ENCODE measurements at places on chromosomes 5 and 9. TPM values are rescaled to one million over a fixed set of nuclear protein-coding genes. Genes with fewer than 3 reads are reported as not detected.

The PCDHB10 gene
- total RNA-seq: 0.54 TPM

DNA sequence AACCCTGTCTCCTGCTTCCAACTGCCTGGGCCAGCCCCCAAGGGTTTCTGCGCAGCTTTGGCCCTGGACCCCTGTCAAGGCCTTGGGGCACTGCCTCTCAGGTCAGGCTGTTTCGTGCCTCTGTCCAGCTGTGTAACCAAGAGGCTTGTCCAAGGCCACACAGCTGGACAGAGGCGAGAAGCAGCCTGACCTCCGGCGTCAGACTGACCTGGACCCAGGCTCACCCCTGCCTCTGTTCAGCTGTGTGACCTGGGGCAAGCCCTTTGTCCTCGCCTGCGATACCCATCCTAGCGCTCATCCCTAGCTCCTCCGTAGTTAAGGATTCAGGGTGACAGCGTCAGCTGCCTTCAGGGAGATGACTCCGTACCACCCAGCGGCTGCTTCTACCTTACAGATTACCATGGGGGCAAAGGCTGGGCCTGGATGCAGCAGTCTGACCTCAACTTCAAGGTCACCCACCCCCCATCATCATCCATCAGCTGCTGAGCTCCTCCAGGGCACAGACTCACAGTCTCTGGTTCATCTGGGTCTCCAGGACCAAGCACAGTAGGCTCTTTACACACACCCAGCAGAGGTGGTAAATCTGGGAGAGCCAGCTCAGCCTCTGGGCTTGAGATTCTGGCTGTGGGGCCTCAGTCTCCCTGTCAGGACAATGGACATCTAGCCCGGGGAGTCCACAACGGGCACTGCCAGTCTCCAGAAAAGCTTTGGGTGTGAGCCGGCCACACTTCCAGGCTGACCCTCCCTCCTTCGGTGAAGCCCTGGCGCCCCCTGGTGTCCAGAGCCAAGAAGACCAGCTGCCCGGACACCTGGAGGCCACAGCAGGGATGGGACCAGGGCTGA lies 7.9 kb downstream of the AK1 start:
- peaks cover 11% of the 10 kb centered on the region for H3K4me1 ChIP-seq
- no peaks in the 10 kb centered on the region for H3K36me3 ChIP-seq
- H3K4me3 ChIP-seq: no peak overlapping the region
- no peaks in the 10 kb centered on the region for H3K27me3 ChIP-seq
- peak overlapping the region; percentile 13 for H3K27ac ChIP-seq
- peak; percentile 85 for DNase-seq

The HMCN2 gene
- 61.7 TPM for total RNA-seq

The PCDHGA5 gene
- total RNA-seq: 1.6 TPM

DNA sequence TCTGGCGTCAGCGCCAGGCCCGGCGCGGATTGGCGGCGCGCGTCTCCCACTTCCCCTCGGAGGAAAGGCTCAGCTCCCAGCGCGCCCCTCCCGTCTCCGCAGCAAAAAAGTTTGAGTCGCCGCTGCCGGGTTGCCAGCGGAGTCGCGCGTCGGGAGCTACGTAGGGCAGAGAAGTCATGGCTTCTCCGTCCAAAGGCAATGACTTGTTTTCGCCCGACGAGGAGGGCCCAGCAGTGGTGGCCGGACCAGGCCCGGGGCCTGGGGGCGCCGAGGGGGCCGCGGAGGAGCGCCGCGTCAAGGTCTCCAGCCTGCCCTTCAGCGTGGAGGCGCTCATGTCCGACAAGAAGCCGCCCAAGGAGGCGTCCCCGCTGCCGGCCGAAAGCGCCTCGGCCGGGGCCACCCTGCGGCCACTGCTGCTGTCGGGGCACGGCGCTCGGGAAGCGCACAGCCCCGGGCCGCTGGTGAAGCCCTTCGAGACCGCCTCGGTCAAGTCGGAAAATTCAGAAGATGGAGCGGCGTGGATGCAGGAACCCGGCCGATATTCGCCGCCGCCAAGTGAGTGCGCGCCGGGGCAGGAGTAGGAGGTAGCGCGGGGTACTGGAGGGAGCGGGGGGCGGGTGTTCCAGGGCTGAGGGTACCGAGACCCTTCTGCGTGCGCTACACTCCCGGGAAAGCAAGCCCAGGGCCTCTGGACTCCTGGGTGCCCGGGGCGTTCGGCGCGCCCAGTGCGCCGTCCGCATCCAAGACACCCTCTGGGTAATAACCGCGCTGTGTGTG lies at the start of gene MSX2:
MSX2 (plus strand) TSS at position 99 of the 777 bp plus-strand sequence; CDS start at position 177, 78 bp downstream.
- no peaks in the 10 kb centered on the region for H3K4me1 ChIP-seq
- peak; percentile 91 for DNase-seq
- peak within 1 kb of the TSS; percentile 53 for H3K27ac ChIP-seq
- peak within 1 kb of the TSS; percentile 20 for H3K4me3 ChIP-seq
- H3K36me3 ChIP-seq: no peaks in the 10 kb centered on the region

DNA sequence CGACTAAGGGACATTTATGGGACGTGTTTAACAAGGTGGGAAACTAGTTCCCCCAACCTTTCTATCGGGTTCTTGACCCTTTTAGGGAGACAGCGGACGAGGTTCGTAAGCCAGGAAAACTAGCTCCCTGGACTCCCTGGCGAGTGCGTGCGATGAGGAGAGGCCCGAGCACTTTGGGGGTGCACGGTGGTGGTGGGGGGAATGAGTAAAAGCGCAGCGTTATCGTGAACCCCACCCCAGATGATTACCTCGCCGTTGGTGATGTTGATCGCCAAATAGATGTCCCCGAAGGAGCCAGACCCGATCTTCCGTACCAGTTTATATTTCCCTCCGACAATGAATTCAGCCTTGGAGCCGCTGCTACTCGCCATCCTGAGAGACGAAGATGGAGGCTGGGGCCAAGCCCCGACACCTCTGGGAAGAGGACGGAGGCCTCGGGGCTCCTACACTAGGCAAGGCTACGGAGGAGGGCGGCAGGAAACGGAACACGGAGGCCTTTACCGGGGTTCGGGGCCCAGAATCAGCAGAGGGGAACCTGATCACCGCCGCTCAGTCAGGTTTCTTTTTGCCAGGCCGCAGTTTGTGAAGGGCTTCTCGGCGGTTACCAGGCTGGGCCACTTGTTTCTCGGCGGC lies 529 bp downstream of the CSNK1A1 start:
- peaks cover 22% of the 10 kb centered on the region for H3K36me3 ChIP-seq
- no peaks in the 10 kb centered on the region for H3K27me3 ChIP-seq
- peak overlapping the region; percentile 62 for H3K4me3 ChIP-seq
- peaks cover 8% of the 10 kb centered on the region for H3K4me1 ChIP-seq

The LHX3 gene
- not detected for total RNA-seq

The TXN gene
- total RNA-seq: 226 TPM

DNA sequence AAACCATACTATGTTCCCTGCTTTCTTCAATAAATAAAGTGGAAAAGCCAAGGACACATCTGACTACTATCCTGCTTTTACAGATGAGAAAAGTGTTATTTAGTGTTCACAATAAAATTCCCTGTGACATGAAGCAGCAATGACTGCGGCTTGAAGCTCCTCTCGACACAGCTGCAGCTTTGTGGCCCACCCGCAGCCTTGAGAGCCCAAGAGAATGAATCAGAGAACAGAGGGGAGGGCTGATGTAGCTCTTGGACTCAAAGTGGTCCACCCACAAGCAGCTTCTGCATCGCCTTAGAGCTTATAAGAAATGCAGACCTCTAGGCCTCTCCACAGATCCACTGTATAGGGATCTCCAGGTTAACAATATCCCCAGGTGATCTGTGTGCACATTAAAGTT lies 181.3 kb upstream of the GNA14 start:
- no peaks in the 10 kb centered on the region for H3K4me1 ChIP-seq
- no peak overlapping the region for H3K27ac ChIP-seq
- no peaks in the 10 kb centered on the region for H3K27me3 ChIP-seq
- H3K4me3 ChIP-seq: no peak overlapping the region
- DNase-seq: no peak
- no peaks in the 10 kb centered on the region for H3K36me3 ChIP-seq

DNA sequence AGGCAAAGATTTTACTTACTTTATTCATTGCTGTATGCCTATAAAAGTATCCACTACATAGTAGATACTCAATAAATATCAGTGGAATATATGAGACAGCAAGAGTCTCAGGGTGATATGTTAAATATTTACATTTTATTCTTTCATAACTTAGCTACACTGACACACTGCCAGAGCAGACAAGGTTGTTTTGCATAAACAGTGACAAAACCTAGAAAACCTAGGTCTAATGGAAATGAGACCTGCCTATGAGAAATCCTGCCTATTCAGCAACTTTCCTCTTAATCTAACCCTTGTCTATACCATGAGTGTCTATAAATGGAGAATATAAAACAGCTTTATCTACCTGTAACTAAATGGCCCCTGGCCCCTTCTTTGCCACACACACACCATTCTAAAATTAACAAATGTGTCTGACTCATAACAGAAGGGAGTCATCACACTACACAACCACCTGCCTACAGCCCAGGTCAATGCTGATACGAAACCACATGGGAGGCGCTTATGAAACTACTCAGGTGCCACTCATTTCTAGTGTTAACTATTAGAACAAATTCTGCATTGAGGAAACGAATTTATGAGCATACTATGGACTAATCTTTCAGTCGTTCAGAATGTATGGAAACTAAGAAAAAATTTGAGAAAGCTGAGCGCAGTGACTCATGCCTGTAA lies 60.3 kb downstream of the UBAP2 start:
- no peak for DNase-seq
- no peak overlapping the region for H3K4me3 ChIP-seq
- no peaks in the 10 kb centered on the region for H3K4me1 ChIP-seq
- peaks cover 37% of the 10 kb centered on the region for H3K36me3 ChIP-seq
- no peak overlapping the region for H3K27ac ChIP-seq

The HAVCR2 gene
- 9.9 TPM for total RNA-seq

DNA sequence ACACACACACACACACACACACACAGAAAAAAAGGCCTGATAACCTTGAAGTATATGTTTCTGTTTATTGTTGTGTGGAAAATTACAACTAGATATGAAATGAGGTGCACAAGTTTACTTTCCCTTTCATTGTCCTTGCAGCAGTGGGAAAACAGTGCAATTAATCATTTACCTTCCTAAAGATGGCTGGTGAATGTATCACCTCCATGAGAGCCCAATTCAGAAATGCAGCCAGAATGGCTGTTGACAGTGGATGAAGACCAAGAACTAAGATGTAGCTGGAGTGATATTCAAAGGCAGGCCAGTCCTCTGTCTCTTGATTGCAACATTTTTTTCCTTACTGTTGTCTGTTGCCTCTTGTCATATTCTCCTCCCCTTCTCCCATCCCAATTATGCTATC lies 49.6 kb upstream of the EIF4EBP3 start:
- DNase-seq: no peak
- H3K36me3 ChIP-seq: no peaks in the 10 kb centered on the region
- no peak overlapping the region for H3K27ac ChIP-seq
- no peak overlapping the region for H3K4me3 ChIP-seq

The SPATA31A3 gene
- not detected for total RNA-seq

DNA sequence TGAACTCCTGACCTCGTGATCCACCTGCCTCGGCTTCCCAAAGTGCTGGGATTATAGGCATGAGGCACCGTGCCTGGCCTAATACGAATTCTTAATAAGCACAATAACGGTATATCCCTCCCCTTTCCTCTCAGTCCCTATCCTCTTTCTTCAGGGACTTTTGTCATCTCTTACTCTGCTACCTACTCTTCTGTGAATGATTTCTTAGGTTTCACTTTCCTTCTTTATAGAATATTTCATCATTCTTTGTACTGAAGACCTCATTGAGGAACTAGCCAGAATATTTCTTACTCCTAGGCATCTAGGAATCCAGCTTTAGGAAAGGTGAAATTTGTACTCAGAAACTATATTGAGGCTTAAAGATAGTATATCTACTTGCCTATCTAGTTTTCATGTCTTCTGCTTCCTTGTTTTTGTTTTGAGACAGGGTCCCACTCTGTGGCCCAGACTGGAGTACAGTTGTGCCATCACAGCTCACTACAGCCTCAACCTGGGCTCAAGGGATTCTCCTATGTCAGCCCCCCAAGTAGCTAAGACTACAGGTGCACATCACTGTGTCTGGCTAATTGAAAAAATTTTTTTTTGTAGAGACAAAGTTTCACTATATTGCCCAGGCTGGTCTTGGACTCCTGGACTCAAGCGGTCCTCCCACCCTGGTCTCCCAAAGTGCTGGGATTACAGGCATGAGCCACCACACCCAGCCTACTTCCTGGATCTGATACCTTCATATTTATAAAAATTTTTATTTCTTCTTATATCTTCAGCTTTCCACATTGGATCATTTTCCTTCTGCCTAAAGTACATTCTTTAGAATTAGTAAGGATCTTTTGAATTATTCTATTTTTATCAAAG lies 69.7 kb downstream of the GPBP1 start:
- H3K27me3 ChIP-seq: no peaks in the 10 kb centered on the region
- no peak overlapping the region for H3K4me3 ChIP-seq
- no peak for DNase-seq

DNA sequence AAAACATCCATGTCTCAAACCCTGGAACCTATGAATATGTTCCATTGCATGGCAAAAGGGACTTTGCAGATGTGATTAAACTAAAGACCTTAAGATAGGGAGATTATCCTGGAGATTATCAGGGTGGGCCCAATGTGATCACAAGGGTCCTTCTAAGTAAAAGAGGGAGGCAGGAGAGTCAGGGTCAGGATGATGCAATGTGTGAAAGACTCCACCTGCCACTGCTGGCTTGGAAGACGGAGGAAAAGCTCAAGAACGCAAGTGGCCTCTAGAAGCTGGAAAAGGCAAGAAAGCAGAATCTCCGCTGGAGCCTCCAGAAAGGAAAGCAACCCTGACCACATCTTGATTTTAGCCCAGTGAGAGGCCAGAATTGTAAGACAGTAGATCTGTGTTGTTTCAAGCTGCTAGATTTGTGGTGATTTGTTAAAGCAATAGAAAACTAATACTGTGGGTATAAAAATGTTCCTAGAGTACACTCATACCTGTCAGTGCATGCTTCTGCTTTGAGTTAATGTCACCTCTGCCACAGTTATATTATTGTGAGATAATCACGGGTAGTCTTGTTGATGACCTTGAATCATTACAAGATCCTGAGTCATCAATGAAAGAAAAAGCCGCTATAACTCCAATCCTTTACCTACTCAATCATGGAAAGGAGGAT lies 93.5 kb upstream of the TNPO1 start:
- no peaks in the 10 kb centered on the region for H3K4me1 ChIP-seq
- no peak overlapping the region for H3K27ac ChIP-seq
- DNase-seq: no peak
- no peaks in the 10 kb centered on the region for H3K36me3 ChIP-seq
- H3K4me3 ChIP-seq: no peak overlapping the region

- H3K4me1 ChIP-seq: no peaks in the 10 kb centered on the region
- H3K4me3 ChIP-seq: no peak overlapping the region
- no peak overlapping the region for H3K27ac ChIP-seq
These were observed 304.7 kb downstream of the GABRG2 start for GRCh38 chr5:162372256-162372655.

DNA sequence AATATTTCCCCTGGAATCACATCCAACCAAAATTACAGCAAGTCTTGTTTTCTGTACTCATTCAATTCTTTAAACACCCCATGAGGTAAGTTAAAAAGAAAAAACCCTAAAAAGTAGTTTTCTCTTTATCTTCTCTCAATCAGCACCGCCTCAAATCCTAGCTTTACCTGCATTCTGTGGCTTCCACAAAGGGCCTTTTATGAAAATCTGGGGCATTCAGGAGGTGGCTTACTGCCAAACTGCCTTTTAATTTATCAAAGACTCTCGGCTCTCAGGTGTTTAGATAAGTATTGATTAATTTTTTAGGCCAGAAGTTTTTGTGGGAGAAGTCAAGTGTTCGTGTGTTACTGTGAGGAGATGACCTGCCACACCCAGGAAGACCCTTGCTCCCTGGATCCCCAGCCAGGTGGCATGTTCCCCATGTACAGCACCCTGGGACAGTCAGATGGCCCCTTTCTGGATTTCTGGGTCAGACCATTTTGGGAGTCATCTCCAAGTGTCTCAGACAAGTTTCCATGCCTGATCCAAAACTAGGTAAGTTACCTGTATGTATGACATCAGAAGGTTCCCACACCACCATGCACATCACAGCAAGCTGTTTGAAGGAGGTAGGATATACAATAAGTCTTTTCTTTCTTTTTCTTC lies 6.2 kb upstream of the TMEM171 start:
- no peak overlapping the region for H3K27ac ChIP-seq
- no peaks in the 10 kb centered on the region for H3K4me1 ChIP-seq
- H3K27me3 ChIP-seq: no peaks in the 10 kb centered on the region
- H3K36me3 ChIP-seq: no peaks in the 10 kb centered on the region

Measured in Peyer's patch (tissue), 4 donors.